Stimulated activated CD4-positive, alpha-beta T cell treated with anti-CD3 and anti-CD28 coated beads, Interleukin-15, amount 100 ng/mL, for 1 hour (primary cell): ENCODE measurements at places on chromosomes 4 and X.

GRCh38 chr4:179695175-179695574 lies 2252.9 kb upstream of the AGA start:
- no peak for DNase-seq

GRCh38 chr4:153115322-153116290 lies 88.6 kb upstream of the TRIM2 start:
- DNase-seq, result peak; percentile 55

GRCh38 chr4:98433691-98434090 lies 172.5 kb downstream of the RAP1GDS1 start:
- no peak for DNase-seq

DNA sequence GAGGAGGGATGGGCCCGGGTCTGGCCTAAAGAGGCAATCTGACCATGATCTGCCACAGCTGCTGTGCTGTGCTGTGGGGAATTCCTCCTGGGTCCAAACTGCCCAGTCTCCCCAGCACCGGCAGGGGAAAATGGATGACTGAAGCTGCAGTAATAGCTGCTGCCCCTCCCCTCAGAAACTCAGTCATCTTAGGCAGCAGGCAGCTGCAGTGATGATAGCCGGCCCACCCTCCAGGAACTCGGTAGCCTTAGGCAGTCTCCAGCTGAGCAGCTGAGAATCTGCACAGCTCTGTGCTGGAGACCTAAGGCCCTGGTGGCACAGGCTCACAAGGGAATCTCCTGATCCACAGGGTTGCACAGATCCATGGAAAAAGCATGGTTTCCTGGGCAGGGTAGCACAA lies 113.4 kb upstream of the USP38 start:
- DNase-seq, result no peak

DNA sequence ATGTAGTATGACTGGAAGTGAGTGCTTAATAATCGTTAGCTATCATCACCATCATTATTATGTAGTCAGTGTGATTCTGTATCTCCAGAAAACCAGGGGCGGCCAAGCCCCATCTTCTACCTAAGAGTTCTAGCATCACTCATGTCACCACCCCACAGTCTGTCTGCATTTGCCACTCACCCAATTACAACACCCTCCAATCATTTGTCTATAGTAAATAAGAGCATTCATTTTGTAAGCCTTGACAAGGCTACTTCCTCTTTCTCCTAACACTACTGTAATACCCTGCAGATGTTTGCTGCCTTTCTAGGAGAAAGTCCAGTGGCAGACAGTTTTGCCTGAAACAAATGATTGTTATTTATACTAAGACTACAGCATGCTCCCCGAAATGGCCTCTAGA lies 15.8 kb upstream of the IL21 start:
- DNase-seq, result no peak

DNA sequence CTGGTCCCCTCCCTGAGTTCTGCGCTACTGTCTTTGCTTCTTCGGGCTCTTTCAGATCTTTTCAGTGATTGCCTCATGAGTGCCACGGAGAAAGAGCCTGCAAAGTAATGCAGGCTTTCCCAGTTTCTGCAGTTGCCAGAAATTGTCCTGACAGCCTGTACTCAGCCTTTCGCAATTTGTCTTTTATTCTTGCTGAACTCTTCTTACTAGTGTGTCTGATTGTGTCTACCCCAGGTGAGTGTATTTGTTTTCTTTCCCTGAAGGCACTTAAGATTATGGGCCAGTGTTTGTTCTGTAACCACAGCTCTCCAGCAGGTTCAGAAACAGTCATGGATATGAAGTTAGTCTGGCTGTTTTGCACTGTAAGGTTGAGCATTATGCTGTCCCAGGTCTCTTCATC lies 47.1 kb downstream of the FAM193A start:
- no peak for DNase-seq

GRCh38 chr4:41061482-41062185 lies 152.7 kb downstream of the APBB2 start:
- DNase-seq, result no peak

DNA sequence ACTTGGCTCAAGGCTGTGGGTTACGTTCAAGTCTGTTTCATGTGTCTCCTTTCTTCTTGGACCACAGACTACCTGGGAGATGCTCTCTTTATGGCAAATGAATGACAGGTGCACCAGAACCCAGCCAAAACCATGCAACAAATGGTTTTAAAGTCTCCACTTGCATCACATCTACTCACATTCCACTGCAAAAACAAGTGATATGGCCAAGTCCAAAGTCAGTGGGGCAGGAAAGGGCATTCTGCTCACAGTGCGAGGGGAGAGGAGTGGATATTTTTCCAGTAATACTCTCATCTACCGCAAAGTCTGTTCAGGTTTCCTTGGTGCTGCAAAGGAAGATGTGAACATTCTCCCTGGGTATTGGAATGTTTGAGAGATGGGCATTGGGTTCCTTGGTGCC lies 120.5 kb downstream of the UCHL1 start:
- no peak for DNase-seq

GRCh38 chr4:13872155-13872554 lies 244.6 kb upstream of the BOD1L1 start:
- no peak for DNase-seq

DNA sequence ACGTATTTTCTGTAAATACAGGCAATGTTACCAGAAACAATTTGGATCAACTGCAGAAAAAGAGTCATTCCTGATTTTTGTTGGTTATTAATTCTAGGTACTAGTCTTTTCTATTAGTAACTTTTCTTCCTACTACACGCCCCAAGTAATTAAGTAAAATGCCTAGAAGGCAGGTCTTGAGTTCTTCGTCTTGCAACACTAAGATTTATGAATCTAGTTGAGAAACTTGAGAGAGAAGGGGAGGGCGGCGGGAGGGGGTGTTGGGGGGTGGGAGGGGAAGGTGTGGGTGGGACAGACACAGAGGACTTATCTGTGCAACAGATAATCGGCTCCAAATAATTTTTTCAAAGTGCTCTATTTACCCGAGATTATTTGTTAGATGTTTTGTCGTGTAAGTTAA lies 3.0 kb downstream of the RAP2C start:
- DNase-seq, result no peak

- DNase-seq, result no peak
Observed at GRCh38 chr4:2177443-2178093, 64.4 kb downstream of the HAUS3 start.

GRCh38 chr4:87375719-87376291 lies 15.2 kb downstream of the HSD17B11 start:
- DNase-seq, result no peak

DNA sequence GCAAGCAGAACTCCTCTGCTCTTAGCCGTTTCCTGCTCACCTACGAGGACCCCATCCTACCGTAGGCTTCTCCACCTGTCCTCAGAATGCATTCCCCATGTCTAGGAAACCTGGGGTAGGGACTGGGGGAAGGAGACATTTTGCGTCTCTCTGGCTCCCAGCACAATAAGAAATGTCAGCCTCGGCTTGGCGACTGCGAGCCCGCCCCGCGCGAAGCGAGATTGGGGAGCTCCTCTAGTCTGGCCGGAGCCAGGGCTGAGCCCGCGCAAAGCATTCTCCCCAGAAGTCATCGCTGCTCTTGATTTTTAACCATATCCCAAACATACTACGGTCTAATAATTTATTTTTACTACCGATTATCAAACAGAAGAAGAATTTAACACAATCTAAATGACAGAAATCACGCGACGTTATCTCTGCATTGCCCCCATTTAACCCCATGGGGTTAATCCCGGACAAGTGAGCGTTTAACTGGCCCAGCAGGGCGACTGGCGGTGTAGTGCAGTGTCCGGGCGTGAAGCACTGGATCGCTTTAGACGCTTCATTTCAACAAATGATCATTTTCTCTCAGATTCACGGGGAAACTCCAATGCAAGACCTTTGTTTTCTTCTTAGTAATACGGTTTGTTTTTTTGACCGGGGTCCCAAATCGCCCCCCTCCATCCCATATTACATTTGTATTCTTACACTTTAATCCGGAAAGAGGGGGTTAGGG lies 8.0 kb upstream of the PITX2 start:
- DNase-seq, result no peak

- DNase-seq, result no peak
Observed at GRCh38 chr4:11312389-11312788, 116.3 kb downstream of the HS3ST1 start.

GRCh38 chr4:40511036-40511614 lies 118.5 kb downstream of the RBM47 start:
- DNase-seq, result no peak

GRCh38 chr4:168485156-168485910 lies 5.0 kb upstream of the DDX60L start:
- no peak for DNase-seq

- no peak for DNase-seq
Observed at GRCh38 chrX:105759598-105759997, 62.7 kb upstream of the NRK start.

DNA sequence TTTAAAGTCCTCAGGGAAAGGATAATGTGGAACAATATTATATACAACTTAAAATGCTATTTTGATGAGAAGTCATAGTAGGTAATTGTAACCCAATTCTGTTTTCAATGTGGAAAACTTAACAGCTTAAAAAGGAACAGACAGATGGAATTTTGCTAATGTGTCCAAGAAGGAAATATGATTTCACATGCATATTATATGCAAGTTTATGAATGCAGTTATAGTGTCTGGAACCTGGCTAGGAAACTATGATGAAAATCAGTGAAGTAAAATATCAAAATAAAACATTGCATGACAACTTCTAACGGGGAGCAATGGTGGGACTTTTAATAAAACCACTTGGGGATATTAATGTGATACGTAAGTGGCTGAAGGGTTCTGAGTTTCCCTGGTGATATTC lies 152.6 kb upstream of the HAND2 start:
- no peak for DNase-seq

- no peak for DNase-seq
Observed at GRCh38 chr4:54553001-54553400, 104.8 kb upstream of the KIT start.

GRCh38 chrX:112997991-112998390 lies 157.4 kb upstream of the AMOT start:
- DNase-seq, result no peak

DNA sequence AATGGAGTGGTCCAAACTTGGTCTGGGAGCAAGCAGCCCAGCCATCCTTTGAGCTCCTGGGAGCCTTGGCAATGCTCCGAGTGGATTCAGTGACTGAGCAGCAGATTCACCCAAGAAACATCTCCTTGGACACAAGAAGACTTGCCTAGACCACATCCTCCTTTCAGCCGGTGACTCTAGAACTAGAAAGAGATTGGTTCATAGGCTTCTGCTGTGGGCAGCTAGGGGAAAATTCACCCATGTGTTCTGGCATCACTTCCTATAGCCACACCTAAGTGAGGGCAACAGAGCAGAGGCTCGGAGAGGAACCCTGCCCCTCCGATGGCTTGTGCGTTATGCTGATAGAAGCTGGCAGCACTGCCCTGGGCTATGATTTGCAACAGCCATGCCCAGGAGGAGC lies 16.0 kb downstream of the ZNF275 start:
- no peak for DNase-seq

DNA sequence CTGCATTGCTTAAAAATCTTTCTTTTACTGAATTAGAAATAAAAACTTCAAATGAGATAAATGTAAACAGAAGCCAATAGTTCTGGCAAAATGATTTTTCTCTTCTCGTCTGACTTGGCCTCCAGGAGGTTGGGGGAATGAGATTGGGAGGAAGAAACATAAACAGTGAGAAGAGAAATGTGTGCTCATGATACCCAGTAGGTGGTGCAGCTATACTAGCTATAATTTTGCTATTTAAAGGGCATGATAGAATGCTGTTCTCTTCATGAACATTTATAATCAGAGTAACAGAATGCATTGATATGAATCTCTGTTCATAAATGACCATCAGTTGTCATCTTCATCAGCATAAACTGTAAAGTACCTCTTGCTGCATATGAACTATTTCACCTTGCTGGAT lies 85.5 kb downstream of the TACR3 start:
- no peak for DNase-seq

DNA sequence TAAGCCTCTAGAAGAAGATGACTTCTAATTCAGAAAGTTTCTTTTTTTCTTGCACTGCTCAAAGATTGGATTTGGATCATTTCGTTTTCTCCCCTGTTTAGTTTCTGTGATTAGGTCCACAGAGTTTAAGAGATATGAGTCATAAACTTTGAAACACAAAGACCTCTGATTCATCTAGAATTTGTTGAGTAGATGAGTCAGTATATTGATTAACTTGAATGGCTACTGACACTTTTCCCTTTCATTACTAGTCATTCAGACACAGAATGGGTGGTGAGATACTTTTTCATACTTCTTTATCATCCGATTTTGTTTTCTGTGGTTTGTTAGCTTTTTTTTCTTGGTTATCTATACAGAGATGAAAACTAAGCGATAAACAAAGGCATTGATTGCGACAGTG lies 34.1 kb upstream of the AFF2 start:
- DNase-seq, result no peak

DNA sequence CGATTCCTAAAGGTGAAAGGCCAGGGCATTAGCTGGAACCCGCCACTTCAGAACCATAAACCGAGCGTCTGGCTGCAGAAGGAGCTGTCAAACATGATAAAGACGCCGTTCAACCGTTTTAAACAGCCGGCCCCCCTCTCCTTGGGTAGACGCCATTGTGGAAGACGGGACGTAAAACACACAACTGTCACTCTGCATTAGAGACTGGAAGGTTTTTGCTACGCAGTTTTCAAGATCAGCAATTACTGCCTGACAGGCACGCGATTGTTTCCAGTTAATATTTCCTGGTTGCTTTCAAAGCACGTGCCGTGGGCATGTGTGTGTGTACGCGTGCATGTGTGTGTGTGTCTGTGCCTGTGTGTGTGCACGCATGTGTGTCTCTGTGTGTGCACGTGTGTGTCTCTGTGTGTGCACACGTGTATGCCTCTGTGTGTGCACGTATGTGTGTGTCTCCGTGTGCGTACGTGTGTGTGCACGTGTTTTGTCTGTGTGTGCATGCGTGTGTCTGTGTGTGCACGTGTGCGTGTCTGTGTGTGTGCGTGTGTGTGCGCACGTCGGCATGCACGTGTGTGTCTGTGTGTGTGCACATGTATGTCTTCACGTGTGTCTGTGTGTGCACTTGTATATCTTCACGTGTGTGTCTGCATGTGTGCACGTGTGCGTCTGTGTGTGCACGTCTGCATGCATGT lies 48.8 kb downstream of the SHOX start:
- DNase-seq, result no peak

GRCh38 chr4:140807491-140808252 lies 51.5 kb upstream of the TBC1D9 start:
- no peak for DNase-seq

DNA sequence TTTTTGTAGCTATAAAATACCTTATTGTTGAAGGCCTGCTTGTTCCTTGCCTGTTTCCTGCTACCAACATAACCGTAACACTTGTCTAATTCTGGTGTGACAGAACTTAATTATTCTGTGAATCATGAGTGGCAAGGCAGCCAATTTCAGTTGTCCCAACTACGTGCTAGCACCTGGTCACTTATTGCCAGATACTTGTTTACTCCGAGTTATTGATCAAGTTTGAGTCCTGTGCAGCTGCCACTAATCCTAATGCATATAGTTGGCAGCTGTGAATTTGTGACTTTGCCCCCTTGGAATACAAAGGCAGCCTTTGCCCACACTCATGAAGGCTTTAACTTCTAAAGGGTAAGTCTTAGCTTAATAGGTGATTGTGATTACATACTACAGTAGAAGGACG lies 7.8 kb upstream of the RNF128 start:
- DNase-seq, result no peak
